HFF-Myc (cell line): ENCODE measurements at places on chromosomes 13 and 19.

DNA sequence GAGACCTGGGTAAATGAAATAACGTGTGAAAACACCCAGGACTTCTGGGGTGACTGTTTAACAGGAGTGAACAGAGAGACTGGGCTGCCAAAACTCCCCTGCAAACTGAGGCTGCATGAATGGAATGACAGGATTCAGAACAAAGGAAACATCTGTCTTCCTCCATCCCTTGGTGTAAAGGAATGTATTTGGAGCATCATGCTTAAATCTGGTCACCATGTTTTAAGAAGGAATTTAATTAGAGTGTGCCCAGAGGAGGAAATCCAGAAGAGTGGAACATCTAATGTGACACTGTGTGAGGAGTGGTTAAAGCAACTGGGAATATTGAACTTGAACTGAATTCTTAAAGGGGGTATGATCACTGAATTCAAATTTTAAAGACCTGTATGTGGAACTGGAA, 437.2 kb downstream of the LIG4 start:
- no peak for DNase-seq

DNA sequence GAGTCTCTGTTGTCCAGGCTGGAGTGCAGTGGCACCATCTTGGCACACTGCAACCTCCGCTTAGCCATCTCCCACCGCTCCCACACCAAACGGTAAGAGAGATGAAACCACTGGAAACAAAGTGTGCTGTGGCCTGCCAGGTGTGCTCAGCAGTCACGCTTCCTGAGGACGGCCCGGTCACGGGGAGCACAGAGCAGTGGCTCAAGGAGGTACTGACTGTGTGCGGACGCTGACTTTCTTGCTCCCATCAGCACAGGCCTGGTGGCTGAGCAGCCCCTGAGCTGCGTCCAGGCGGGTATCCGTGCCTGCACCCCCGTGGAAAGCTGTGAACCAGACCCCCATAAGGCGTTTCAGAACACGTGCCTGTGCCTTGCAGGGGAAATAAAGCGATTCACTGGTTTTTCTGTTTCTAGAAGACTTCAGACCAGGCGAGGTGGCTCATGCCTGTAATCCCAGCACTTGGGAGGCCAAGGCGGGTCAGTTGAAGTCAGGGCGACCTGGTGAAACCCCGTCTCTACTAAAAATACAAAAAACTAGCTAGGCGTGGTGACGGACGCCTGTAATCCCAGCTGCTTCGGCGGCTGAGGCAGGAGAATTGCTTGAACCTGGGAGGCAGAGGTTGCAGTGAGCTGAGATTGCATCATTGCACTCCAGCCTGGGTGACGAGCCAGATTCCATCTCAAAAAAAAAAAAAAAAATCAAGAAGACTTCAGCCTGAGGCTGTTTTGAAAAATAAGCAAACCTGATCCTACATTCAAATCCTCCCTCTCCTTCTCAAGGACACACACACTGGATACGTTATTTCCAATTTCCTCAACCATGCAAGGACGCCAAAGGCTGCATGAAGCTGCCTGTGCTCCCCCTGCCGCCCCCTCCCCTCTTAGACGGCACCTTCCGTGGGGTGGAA, 25.5 kb downstream of the ADPRHL1 start:
- no peak for DNase-seq

GRCh38 chr19:17227798-17228367, 1.9 kb downstream of the OCEL1 start:
- no peak for DNase-seq

DNA sequence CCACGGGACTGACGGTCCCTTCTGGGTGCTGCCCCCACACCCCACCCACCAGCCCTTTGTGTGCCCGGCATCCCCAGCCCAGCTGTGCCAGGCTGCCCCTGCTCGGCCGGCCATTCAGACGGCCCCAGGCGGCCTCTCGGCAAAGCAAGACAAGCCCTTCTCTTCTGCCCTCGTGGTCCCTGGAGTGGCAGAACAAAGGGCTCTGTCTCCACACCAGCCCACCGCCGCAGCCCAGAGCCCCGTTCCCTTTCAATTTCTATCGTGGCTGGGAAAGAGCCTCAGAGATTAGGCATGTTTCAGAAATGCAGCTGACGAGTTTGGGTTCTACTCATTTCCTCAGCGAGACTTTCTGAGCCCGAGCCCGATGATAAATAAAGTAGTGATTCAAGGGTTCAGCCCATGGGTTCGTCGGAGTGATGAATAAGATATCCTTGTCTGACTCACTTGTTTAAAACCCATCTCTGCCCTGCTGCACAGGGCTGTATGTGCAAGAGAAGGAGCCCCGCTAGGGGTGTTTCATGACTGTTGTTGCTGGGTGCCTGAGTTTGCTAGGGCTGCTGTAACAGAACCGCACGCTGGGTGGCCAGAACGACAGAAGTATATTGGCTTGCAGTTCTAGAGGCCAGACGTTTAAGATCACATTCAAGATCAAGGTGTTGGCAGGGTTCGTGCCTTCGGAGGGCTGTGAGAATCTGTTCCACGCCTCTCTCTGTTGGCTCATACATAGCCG, 4.3 kb downstream of the MYO9B start:
- peak; percentile 84 for DNase-seq

- DNase-seq, result no peak
Measured at GRCh38 chr19:14479975-14480699, 5.0 kb upstream of the PTGER1 start.

DNA sequence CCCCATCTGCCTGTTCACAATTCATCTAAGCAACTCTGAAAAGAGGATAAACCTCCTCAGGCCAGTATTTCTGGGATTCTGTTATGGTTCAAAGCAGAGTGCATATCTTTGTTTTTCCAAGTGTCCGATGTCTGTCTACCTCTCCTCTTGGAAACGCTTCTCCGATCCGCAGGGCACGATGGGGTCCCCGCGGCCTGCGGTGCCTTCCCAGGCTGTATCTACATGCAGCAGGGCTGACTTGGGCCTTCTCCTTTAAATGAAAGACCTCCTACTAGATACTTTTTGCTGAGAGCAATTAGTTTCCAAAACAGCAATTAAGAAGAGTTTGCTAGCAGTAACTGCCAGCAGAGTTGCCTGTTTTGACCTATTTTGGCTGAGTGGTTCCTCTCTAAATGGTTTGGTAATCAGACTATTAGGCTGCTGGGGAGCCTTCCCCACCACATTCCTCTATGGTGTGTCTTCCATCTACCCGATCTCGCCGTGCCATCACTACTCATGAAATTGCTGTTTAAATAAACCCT, 23.5 kb downstream of the COL4A2 start:
- no peak for DNase-seq

GRCh38 chr13:45690636-45691035, 11.5 kb upstream of the CBY2 start:
- no peak for DNase-seq

DNA sequence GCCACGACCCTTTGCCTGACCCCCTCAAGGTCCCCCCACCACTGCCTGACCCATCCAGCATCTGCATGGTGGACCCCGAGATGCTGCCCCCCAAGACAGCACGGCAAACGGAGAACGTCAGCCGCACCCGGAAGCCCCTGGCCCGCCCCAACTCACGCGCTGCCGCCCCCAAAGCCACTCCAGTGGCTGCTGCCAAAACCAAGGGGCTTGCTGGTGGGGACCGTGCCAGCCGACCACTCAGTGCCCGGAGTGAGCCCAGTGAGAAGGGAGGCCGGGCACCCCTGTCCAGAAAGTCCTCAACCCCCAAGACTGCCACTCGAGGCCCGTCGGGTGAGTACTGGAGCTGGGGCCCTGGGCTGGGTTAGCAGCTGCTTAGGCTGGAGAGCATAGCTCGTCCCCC, 8.6 kb downstream of the MAP1S start:
- DNase-seq, result no peak

GRCh38 chr13:28411831-28412353, 83.0 kb downstream of the FLT1 start:
- DNase-seq, result no peak

GRCh38 chr19:30487178-30487577, 115.0 kb downstream of the ZNF536 start:
- DNase-seq, result no peak

DNA sequence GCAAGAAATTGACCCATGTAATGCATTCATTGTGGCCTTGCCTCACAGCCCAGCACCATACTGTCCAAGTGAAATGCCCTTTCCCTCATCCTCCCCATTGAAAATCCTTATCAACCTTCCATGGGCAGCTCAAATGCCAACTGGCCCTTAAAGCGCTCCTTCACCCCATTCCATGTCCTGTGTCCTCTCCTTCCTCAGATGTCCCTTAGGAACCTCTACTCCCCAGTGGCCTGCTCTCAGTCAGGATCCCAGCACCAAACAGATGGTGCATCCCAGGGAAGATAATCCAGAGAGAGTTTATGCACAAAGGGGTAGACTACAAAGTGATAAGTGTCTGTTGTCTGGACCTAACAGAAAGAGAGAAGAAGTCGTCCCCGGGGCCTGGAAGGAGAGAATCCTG, 407.4 kb upstream of the ZNF507 start:
- DNase-seq, result no peak

- no peak for DNase-seq
Measured at GRCh38 chr13:82791035-82791434, 1091.2 kb downstream of the SLITRK1 start.

DNA sequence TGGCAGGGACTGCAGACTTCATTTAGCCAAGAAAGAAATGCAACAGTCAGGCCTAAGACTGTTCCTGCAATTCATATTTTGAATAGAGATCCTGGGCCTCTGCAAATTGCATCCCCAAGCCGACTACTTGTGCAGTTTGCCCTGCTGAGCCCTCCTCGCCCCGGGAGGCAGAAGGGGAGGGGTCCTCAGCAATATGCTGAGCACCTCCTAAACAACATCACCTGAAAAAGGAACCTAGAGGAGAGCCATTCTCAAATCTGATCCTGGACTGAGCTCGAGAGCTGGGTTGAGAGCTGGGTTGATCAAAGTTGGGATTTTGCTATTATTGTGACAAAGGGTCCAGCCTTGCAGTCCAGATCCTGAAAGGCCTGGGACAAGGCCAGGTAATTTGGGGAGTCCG, 129.8 kb downstream of the STK24 start:
- no peak for DNase-seq

- no peak for DNase-seq
Measured at GRCh38 chr13:50519866-50520265, 323.6 kb downstream of the DLEU7 start.
